ENCODE measurements at places on chromosomes 12 and 14. TPM values are rescaled to one million over a fixed set of nuclear protein-coding genes. Genes with fewer than 3 reads are reported as not detected.
A peak's percentile ranks its signal among the peaks of the same experiment; 100 is the strongest.

Gene CFAP54
- 0.22 TPM for total RNA-seq

GRCh38 chr14:89926694-89927093 is 27.8 kb downstream of the EFCAB11 start:
- no peak for DNase-seq

Gene SELPLG
- 4.9 TPM for total RNA-seq

DNA sequence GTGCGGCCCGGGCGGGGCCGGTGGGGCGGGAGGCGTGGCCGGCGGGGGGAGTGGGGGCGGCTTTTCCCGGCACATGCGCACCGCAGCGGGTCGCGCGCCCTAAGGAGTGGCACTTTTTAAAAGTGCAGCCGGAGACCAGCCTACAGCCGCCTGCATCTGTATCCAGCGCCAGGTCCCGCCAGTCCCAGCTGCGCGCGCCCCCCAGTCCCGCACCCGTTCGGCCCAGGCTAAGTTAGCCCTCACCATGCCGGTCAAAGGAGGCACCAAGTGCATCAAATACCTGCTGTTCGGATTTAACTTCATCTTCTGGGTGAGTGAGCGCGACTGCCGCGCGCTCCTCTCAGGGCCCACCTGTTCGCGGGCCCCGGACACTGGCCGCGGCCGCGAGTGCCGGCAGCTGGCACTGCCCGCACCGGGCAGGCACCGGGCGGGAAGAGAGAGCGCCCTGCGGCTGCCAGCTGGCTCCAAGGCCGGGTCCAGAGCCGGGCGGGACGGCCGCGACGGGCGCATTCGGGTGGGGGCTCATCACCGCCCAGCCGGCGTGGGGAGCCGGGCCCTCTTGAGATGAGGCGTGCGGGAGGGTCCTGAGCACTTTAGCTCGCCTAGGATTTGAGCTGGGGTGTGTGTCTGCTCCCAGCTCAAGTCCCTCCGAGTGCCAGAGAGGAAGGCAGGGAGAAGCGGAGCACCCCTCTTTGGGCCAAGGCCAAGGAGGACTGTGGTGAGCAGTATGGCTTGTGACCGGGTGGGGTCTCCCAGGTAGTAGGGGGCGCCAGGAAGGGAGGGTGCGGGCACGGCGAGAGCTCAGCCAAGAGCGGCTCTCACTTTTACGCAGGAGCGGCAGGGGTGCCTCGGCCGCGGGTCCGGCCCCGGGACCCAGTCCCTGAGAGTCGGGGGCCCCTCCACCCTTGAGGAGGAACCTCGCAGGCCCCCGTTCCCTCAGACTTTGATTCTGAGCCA is at the start of gene CD9:
Gene CD9 (plus strand): TSS at position 145 of the 957 bp plus-strand sequence. CDS start 100 bp downstream, at position 245.
- DNase-seq: peak; percentile 79

DNA sequence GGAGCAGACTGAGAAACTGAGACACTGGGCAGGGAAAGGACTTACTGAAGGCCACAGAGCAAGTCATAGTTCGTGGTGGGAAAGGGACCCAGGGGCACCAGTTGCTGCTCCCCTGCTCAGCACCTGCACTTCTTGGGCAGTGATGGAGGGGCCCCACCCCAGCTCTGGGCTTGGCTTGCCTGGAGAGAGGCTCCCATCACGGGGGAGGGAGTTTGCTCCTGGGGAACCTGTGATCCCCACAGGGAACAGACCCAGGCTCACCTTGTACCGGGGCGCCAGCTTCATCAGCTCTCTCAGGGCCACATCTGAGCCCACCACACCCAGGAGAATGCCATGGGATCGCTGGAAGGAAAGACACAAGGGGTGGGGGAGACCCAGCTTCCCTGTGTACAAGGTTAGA is 39.8 kb downstream of the CACNA2D4 start:
- no peak for DNase-seq

Gene DLGAP5
- total RNA-seq: 0.51 TPM

Gene CMA1
- total RNA-seq: 1.3 TPM

- no peak for DNase-seq
Observed at GRCh38 chr12:70774055-70774454, 136.8 kb upstream of the PTPRB start.

- no peak for DNase-seq
Observed at GRCh38 chr14:94779713-94780112, 9.8 kb upstream of the GSC start.

DNA sequence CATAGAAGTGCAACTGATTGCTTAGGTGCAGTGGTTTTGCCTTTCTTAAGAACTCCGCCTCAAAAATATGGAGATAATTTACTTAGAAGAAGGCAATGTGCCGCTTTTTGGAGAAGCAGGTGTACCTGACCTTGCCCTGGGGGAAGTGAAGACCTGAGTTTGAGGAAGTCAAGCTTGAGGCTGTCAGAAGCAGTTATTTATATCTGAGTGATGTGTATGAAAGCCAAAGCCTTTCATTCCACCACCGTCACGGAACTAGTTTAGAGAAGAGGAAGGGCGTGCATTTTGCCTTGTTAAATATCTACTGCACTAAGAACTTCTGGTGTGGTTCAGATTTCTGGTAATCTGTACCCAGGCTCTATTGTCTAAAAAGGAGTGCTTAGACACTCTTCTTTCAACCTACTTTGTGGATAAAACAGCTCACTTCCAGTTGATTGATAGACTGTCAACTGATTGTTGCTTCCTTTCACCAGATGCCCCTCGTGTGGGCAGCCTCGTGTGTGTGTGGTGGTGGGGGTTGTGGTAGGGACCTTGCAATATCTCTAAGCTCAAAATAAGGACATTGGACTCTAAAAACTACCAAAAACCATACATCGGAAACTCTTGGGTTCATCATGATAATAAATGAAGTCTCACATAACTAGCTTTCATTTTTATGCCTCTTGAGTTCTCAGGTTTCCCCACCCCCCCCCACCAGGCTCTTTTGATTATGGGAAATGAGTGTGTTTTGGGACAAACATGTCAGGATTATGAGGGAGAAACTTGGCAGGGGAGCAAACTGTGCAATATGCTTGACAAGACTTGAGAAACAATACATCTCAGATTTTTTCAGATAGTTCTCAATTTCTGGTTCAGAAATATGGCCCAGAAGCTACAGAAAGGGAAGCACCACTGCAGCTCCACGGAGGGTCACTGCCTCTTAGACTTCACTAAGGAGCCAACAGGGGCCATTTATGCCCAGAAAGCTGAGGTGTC is 78.6 kb downstream of the ARF6 start:
- DNase-seq: no peak

DNA sequence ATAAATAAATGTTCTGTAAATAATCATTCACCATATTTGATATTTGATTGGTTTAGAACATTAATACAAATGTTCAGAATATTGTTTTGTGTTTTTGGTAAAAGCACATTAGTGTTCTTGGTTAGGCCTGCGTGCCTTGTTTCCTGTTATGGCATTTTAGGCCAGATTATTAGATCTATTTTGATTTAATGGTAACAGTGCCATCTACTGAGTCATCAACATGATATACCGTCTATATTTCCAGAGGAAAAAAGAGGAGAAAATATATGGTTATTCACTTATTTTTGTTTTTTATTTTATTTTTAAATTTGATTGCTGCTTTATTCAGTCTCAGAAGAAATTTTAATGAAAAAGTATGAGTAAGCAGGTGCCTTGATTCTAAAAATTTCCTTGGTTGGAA is 60.3 kb downstream of the GPHN start:
- no peak for DNase-seq

GRCh38 chr12:85424581-85425348 is 144.7 kb downstream of the ALX1 start:
- no peak for DNase-seq

DNA sequence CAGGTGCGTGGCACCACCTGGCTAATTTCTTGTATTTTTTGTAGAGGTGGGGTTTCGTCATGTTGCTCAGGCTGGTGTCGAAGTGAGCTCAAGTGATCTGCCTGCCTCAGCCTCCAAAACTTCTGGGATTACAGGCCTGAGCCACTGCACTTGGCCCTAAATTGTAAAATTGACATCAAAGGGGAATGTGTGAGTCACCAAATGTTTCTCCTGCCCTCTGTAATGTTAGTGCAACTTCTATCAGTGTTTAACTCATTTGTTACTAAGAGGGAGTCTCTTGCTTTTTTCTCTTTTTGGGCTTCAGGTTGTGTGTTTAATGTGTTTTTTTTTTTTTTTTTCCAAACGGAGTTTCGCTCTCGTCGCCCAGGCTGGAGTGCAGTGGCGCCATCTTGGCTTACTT is 2.3 kb downstream of the TULP3 start:
- DNase-seq: no peak

GRCh38 chr14:61360796-61361525 is 39.6 kb downstream of the PRKCH start:
- DNase-seq: no peak

- no peak for DNase-seq
Observed at GRCh38 chr12:102439426-102440405, 40.6 kb downstream of the IGF1 start.

DNA sequence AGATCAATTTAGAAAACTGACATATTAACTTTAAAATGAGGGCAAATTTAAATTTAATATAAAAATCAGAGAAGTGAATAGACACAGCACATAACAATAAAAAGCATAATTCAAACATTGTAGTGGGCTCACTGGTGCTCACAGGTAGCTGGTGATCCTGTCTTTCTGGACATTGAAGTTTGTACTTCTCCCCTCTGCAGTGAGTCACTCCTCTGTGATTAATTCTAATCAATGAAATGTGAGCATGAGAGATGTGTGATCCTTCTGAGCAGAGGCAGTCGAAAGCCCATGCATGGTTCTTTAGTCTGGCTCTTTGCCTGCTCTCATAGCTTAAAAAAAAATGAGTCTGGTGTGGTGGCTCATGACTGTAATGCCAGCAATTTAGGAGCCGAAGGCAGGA is 59.0 kb upstream of the RERGL start:
- DNase-seq: no peak

Gene ACSM4
- total RNA-seq: not detected

GRCh38 chr14:64298773-64299172 is 4.6 kb upstream of the ESR2 start:
- DNase-seq: no peak

GRCh38 chr12:42854826-42855225 is 265.3 kb upstream of the PRICKLE1 start:
- DNase-seq: no peak

Gene OTUB2
- total RNA-seq: 0.35 TPM

- no peak for DNase-seq
Observed at GRCh38 chr14:38074754-38075153, 132.9 kb upstream of the SSTR1 start.

DNA sequence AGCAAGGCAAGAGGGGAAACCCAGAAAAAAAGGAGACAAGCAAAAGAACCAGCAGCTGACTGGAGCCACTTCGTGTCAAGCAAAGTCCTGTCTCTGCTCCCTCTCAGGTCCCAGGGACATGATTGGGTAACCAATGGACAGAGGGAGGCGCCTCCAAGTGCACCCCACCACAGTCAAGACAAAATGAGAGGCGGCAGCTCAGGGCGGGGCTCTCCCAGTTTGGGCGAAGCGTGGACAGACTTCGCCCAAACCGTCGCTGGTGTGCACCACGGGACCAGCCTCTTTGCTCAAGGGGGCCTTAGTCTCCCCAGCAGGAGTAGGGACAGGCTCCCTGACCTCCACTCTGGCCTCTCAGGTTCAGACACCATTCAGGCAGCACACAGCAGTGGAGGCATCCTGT is 1.5 kb upstream of the BEGAIN start:
- peak; percentile 5 for DNase-seq

DNA sequence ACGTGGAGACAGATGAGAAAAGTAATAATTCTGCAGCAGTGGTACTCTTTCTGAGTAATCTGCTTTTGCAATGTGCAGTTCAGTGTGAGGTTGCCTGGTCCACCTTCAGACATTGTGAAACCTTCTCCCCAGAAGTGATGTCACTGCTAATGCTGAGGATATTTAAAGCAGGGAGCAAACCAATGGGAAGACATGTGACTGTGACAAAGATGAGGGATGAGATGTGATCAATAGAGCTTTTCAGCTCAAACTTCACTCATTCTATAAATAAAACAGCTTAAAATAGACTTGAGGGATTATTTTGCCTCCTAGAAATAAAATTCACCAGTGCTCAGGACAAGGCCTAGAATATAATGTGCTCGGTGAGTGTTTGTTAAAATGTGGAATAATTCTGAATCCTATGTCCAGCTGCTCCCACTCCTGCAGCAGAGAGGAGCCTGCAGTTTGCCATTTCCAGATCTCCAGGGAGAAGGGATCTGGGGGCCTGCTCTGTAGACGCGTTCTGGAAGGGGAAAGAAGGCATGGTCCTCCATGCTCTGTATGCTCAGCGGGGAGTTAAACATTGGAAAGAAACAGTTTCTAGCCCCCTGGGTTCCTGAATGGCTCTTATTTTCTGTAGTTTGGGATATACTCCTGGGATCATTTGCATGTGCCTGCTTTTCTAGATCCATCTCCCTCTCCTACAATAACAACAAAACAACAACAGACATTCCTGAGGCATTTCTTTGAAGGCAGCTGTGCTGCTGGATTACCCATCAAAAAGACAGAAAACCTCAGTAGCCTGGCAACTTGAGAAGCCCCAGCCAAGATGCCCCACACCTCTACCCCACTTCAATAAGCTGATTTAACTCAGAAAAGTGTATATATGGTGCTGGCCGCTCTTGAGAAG is 8.9 kb downstream of the SLC7A8 start:
- DNase-seq: no peak

GRCh38 chr14:22432348-22432976 is 156.6 kb downstream of the DAD1 start:
- DNase-seq: no peak

DNA sequence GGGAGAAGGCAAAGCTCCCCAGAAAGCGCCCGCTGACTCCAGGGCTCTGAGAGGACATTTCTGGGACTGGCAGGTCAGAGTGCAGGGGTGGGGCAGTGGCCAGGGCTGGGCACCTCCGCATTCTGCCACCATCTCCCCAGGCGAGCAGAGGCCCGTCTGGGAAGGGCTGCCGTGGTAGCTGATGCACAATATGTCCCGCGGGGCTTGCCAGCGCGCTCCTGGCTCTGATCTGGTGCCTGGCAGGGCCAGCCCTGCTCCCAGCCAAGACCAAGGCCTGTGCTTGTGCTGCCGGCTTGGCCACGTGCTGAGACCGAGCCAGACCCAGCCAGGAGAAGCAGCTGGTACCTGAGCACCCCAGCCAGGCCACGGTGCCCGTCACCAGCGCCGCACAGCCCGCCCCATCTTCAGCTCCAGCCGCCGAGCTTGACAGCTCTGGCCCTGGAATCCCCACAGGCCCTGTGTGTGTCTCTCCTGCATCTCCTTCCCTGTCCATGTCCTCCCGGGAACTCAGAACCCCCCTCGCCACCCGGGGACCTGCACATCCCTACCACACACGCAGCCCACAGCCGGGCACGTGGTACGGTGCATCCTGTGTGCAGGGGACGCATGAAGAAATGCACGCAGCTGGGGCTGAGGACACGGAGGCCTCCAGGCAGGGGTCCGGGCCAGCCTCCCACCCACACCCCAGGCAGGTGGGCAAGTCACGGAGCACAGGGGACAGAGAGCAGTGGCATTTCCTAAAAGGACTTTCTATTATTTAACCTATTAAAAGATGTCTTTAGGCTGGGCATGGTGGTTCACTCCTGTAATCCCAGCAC is 68.6 kb upstream of the C14orf180 start:
- DNase-seq: peak; percentile 82
